Kidney epithelial cell (primary cell): ENCODE measurements at places on chromosomes 12 and 14. TPM values are rescaled to one million over a fixed set of nuclear protein-coding genes. Genes with fewer than 3 reads are reported as not detected.

CBLN3 gene
- total RNA-seq: 0.34 and 0.88 TPM in 2 replicates

GABARAPL1 gene
- total RNA-seq: 44.2 and 47.0 TPM in 2 replicates

CFAP54 gene
- 0.41 and 0.79 TPM in 2 replicates for total RNA-seq

SLC4A8 gene
- total RNA-seq: 1.0 and 1.7 TPM in 2 replicates

DLGAP5 gene
- 4.4 and 5.3 TPM in 2 replicates for total RNA-seq

TEDC1 gene
- 7.1 and 7.5 TPM in 2 replicates for total RNA-seq

RNASE13 gene
- total RNA-seq: not detected in 2 replicates

ARID2 gene
- 17.6 and 21.1 TPM in 2 replicates for total RNA-seq

EPYC gene
- not detected in 2 replicates for total RNA-seq

TRAFD1 gene
- total RNA-seq: 25.4 and 30.3 TPM in 2 replicates

SERPINA3 gene
- total RNA-seq: 33.9 and 45.3 TPM in 2 replicates

ARG2 gene
- total RNA-seq: 35.0 and 45.6 TPM in 2 replicates
